Occipital lobe (tissue), 3 donors: ENCODE measurements at places on chromosomes 1 and 21. TPM values are rescaled to one million over a fixed set of nuclear protein-coding genes. Genes with fewer than 3 reads are reported as not detected.

DNA sequence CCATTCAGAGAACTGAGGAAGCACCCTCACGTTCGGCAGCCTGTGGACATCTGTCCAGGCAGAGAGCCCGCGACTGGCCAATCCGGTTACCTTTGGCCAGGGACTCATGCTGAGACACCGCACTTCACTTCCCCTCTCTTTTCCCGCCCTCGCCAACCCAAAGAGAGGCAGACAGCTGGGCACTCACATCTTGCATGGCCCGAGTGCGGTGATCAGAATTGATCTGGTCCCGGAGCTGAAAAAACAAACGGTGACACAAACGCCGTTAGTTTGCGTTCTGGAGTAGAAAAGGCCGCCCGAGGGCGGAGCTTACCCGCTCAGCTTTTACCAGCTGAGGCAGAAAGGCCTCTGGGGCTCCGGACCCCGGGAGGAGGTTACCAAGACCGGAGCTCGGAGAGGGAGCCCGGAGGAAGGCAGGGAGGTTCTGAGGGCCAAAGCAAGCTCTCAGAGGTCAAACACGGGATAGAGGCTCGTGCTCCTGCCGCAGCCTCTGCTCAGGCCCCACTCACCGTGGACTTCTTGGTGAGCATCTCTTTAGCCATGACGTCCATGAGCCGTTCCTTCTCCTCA, 376 bp downstream of the SF3A3 start:
- no peak for DNase-seq

DNA sequence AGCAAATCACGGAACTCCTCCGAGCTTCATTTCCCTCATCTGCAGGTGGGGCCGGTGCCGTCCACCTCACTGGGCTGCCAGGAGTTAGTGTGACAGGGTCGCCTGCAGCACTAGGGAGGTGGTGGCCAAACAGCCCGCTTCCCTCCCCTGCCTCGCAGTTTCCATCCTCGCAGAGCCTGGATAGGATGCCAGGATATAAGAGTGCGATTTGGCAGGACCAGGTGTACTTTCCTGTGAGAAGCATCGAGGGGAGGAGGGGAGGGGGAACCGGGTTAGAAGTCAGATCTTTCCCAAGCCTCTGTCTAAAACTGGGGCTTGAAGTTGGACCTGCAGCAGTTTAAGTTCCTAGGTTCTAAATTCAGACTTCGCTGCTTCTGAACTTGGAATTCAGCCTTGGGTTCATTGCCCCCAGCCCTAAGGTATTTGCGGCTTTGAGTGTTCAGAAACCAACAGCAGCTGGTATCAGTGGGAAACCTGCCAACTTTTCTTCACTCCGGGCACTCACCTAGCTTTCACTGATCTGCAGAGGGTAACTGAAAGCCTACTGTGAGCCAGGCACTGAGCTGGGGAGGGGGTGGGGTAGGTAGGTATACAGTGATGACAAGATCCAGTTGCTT, 1.7 kb upstream of the JUN start:
- DNase-seq, result peak; percentile 73

Gene OR2T6
- 0.31 TPM for total RNA-seq

Gene TRIM67
- 44.9 TPM for total RNA-seq

DNA sequence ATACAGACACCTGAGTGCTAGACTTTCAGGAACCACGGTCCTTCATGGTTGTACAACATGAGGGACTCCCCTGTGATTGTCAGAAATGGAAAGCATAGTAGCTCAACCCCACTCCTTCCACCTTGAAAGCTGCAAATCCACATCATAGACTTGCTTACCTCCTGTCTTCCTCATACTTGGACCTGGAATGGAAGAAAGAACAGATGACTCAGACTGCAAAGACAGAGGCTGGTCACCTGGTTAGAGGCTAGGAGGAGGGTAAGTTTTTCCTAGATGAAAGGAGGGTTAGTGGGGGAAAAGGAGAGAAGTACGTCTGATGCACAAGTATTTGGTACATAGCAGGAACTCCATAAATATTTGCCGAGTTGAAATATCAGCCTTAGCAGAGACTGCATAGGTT, 37.2 kb downstream of the LRRC71 start:
- DNase-seq, result no peak

Gene USP48
- total RNA-seq, result 85.8 TPM

- DNase-seq, result no peak
Observed at GRCh38 chr1:232383455-232384123, 246.3 kb downstream of the SIPA1L2 start.

Gene ZFP69B
- total RNA-seq, result 22.0 TPM

Gene PCBP3
- total RNA-seq, result 5.5 TPM

Gene LMX1A
- total RNA-seq, result not detected

GRCh38 chr1:52368383-52369172, 2.6 kb upstream of the CC2D1B start:
- DNase-seq, result no peak

Gene TBX15
- total RNA-seq, result 1.2 TPM

DNA sequence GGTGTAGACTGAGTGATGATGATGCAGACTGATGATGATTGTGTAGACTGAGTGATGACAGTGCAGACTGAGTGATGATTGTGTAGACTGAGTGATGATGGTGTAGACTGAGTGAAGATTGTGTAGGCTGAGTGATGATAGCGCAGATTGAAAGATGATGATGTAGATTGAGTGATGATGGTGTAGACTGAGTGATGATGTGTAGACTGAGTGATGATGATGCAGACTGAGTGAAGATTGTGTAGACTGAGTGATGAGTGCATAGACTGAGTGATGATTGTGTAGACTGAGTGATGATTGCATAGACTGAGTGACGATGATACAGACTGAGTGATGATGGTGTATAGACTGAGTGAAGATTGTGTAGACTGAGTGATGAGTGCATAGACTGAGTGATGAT, 28.7 kb downstream of the FAM89A start:
- DNase-seq, result no peak

Gene OR2T27
- not detected for total RNA-seq

DNA sequence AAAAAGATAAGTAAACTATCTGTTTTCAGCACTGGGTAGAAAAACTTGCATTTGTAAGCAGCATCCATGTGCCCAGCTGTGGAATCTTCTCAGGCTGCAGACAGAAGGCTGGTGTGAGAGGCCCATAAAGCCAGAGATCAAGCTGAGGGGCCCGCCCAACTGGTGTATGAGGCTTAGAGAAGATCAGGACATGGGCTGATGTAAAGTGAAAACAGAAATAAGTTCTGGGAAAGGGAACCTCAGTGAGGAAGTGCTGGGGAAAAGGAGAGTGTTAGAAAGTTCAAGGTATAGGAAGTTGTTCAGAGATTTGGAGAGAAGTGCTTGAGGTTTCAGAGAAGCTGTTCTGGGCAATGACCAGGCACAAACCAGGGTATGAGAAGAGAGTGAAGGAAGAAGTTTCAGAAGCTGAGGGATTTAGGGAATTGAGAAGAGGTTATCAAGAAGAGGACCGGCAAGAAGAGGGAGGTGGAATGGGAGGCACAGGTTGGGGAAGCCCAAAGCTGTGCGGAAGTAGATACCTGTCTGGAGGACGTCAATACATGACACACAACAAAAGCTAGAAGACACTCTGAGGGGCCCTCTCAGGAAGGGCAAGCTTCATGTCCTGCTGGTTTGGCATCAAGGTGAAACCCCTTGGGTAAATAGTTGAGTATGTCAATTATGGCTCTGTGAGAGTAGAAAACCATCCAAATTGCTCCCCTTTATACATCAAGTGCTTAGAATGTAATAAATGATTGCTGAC, 2.7 kb upstream of the CD5L start:
- no peak for DNase-seq

Gene WNT9A
- 1.9 TPM for total RNA-seq

Gene SPRR2F
- total RNA-seq, result not detected

DNA sequence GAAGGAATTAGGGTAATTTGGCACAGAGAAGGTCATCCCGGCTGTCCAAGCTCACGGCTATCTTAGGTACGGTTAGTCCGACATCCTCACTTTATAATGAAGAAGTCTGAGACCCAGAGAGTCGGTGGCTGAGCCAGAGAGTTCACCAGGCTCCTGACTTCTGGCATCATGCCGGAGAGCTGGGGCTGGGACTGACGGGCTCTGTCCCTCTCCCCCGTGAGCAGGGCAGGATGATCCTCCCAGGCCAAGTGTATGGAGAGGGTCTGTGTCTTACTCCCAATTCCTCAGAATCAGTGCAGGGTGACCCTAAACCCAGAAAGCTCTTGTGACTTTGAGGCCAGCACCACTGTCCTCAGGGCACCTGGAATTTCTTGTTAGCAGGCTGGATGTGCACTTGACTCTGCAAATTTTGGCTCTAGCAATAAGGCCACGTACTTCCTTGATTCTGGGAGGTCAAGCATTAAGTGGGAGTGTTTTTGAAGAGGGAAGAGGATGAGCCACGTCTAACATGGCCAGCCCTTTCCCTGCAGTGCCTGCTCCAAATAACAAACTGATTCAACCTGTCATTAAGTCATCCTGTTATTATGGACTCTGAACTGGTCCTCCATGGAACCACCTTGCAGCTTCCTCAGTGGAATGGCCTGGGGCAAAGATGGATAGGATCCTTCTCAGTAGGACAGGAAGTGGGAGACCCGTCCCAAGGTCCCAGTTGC, 20.8 kb upstream of the BTG2 start:
- no peak for DNase-seq

Gene NBPF6
- not detected for total RNA-seq

Gene OPRD1
- 0.31 TPM for total RNA-seq

- no peak for DNase-seq
Observed at GRCh38 chr1:203178083-203178482, 2.5 kb upstream of the MYBPH start.

- DNase-seq, result no peak
Observed at GRCh38 chr1:94000510-94001282, 91.5 kb upstream of the GCLM start.

Gene SLC19A2
- 31.5 TPM for total RNA-seq

DNA sequence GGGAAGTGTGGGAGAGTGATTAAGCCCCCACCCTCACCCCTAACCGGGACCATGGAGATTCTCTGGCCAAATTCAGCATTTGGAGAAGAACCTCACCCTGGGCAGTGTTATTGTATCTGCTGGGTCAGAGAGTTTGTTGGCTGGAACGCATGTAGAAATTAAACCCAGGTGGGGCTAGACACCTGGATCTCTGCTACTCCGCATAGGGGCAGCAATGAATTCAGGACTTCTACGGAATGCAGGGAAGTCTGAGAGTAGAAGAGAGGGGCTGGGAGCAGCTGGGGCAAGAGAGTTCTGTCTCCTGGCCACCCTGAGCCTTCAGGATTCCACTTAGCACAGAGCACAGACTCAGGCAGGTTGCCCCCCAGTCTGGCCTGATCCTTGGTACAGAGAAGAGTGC, 3.6 kb upstream of the CRABP2 start:
- no peak for DNase-seq

GRCh38 chr1:235876402-235876841, 9.7 kb upstream of the LYST start:
- no peak for DNase-seq

Gene SELENBP1
- 9.2 TPM for total RNA-seq

GRCh38 chr21:32602099-32602498, 10.1 kb downstream of the CFAP298 start:
- DNase-seq, result no peak

- no peak for DNase-seq
Observed at GRCh38 chr1:213443415-213443814, 392.4 kb downstream of the RPS6KC1 start.

DNA sequence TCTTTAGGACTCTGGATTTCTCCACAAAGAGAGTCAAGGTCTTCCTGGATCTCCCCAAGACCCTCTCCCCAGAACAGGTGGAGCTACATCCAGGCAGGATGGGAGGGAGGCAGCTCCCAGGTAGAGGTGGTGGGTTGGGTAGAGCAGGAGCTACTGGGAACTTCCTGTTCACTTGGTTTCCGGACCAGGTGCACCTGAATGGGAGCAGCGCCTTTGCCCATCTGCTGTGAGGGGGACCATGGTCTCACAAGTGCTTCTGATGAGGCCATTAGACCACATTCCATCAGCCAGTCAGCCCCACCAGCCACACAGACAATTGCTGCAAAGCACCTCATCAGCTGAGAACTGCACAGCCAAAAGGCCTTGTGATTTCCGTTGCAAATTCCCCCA, 188.8 kb downstream of the MATN1 start:
- no peak for DNase-seq

- no peak for DNase-seq
Observed at GRCh38 chr21:31038376-31038775, at the start of gene KRTAP19-8. TSS of gene KRTAP19-8 (minus strand) at chr21:31038476. CDS start at chr21:31038443, 33 bp downstream.

GRCh38 chr1:207156095-207156494, 52.1 kb downstream of the C4BPA start:
- DNase-seq, result no peak

- peak; percentile 85 for DNase-seq
Observed at GRCh38 chr1:41516168-41517061, 31.9 kb upstream of the EDN2 start.

DNA sequence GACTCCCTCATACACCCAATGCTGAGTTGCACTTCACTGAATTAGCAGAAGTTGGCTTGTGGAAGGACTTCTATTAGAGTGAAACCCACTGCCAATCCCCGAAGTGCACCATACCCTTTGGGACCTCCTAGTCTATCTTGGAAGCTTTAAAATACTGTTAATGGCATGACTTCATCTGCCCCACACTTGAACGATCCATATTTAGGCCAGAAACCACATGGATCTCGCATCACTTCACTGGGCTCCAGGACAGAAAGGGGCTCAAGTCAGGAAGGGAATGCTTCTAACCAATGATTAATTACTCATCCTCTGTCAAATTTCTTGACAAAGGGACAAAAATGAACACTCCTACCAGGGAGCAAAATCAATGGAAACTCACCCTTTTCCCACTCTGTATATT, 69.1 kb downstream of the BCAR3 start:
- DNase-seq, result no peak

DNA sequence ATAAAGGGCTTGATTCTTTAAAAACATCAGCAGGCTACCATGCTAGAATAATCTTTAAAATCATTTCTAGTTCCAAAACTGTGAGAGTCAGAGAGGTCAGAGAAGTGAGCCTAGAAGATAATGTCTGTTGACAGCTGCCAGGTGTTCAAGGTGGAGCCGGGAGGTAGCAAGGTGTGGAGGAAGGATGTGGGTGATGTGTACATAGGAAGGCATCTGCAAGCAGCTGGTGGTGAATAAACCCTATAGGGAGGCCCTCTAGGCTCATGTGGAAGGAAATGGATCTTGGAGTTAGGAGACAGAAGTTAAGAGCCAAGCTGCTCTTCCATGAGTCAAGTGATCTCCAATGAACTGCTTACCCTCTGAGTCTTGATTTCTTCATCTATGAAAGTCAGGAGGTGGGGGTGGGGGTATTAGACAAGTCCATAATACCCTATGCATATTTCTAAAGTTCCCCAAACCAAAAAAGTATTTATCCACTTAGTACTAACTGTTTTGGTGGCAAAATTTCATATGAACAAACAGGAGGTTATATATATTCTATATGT, 266.3 kb downstream of the RHOU start:
- no peak for DNase-seq

Gene CACNA1S
- under 0.01 TPM for total RNA-seq

DNA sequence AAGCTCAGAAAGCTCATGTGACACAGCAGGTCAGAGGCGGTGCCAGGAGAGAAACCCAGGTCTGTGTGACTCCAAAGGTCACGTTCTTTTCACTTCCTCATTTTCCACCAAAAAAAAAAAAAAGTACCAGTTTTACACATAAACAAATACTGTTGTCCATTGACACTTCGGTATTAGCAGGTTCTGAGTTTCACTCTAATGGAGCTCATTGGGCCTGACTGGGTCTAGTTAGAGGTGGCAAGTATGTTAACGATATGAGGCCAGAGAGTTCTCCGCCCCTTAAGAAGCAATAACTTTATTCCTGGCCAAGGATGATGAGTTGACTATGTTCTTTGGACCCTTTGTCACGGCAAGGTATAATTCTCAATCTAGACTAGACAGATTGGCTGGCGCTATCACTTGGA, 30.0 kb upstream of the SDE2 start:
- no peak for DNase-seq
